Hematopoietic multipotent progenitor cell treated with erythropoietin and hydrocortisone succinate and interleukin-3 and kit ligand, for 6 days (in vitro differentiated cells): ENCODE measurements at places on chromosomes 7 and 10.

- DNase-seq: no peak
Observed at GRCh38 chr10:101867931-101868330, 24.3 kb upstream of the KCNIP2 start.

DNA sequence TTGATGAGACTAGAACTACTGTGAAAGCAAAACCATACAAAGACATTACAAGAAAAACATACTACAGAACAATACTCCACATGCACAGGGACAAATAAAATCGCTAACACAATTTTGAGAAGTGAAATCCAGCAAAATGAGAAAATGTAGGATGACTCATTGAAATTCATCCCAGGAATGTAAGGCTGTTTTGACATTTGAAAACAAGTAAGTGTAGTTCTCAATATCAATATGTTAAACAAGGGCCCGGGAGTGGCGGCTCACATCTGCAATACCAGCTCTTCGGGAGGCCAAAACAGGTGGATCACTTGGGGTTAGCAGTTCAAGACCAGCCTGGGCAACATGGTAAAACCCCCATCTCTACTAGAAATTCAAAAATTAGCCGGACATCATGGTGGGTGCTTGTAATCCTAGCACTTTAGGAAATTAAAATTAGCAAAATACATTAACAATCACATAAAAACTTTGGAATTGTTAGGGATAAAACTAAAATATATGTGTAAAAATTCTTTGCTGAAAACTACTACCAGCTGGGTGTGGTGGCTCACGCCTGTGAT lies 113.7 kb upstream of the ADARB2 start:
- no peak for DNase-seq

- peak; percentile 20 for DNase-seq
Observed at GRCh38 chr7:129713544-129713943, 102.0 kb downstream of the NRF1 start.

GRCh38 chr10:133420579-133420978 lies 3.8 kb downstream of the SPRN start:
- no peak for DNase-seq

GRCh38 chr10:72062382-72062781 lies 26.0 kb downstream of the SPOCK2 start:
- no peak for DNase-seq

DNA sequence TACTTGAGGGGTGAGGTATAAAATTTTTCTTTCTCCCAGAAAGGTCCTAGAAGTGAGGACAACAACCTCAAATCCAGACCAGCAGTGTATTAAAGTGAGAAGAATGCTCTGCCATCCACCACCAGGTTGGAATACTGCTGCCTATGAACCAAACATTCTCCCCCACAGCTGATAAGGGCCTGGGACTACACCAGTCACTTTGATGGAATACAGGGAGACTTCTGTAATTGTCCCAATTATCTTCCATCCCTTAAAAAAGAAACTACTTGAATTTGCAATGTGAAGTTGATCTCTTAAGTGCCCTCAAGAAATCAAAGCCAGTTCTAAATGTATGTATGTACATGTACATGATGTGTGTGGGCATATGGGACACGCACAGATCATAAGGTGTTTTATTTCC lies 3.0 kb downstream of the TBX20 start:
- no peak for DNase-seq

DNA sequence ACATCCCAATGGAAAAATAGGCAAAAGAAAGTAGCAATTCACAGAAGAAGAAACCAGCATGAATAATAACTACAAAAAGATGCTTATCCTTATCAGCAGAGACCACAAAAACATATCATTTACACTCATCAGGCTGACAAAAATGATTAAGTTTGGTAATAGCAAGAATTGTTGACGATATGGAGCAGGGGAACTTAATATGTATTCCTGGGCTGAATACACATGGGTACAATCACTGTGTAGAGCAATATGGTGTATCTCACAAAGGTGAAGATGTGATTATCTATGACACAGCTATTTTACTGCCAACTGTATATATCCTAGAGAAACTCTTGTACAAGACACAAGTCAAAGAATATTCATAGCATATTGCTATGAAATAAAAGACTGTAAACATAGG lies 141.8 kb upstream of the NOBOX start:
- DNase-seq: peak; percentile 6

- no peak for DNase-seq
Observed at GRCh38 chr7:121020249-121020988, 31.9 kb downstream of the CPED1 start.
